ENCODE measurements at places on chromosomes 1 and 21. TPM values are rescaled to one million over a fixed set of nuclear protein-coding genes. Genes with fewer than 3 reads are reported as not detected.

Gene PRDX1
- 1,822 TPM for total RNA-seq

Gene KPRP
- not detected for total RNA-seq

Gene PAQR6
- 4.7 TPM for total RNA-seq

Gene HAO2
- not detected for total RNA-seq

Gene MROH7
- not detected for total RNA-seq

Gene OVAAL
- 0.46 TPM for total RNA-seq

Gene EIF2D
- total RNA-seq, result 35.5 TPM

Gene OR6N1
- not detected for total RNA-seq

Gene AMY1C
- not detected for total RNA-seq

Gene TPRG1L
- total RNA-seq, result 29.3 TPM

Gene LCE2C
- not detected for total RNA-seq

Gene LRRC71
- total RNA-seq, result 0.08 TPM

Gene ACKR1
- not detected for total RNA-seq

Gene NFASC
- 1.3 TPM for total RNA-seq
